A549 treated with CORT108297 at 1 μM for 4 hours (cell line): ENCODE measurements at places on chromosomes 16 and 17. TPM values are rescaled to one million over a fixed set of nuclear protein-coding genes. Genes with fewer than 3 reads are reported as not detected.

COG4 gene
- total RNA-seq: 28.0 to 32.9 TPM (median 31.7 TPM) in 5 replicates

ATP1B2 gene
- total RNA-seq: 0.14 to 0.40 TPM (median 0.21 TPM) in 5 replicates

P2RX5 gene
- 18.7 to 25.5 TPM (median 24.7 TPM) in 5 replicates for total RNA-seq

LHX1 gene
- total RNA-seq: 2.1 to 3.2 TPM (median 2.6 TPM) in 5 replicates

CRHR1 gene
- 0.13 to 0.16 TPM (median 0.14 TPM) in 3 of 5 replicates, not detected in the others for total RNA-seq

OR2C1 gene
- total RNA-seq: not detected in 5 replicates

GRAP gene
- 0.14 to 0.29 TPM (median 0.21 TPM) in 5 replicates for total RNA-seq

STUB1 gene
- 81.2 to 132 TPM (median 119 TPM) in 5 replicates for total RNA-seq
